ENCODE measurements at places on chromosomes 5 and 9.

DNA sequence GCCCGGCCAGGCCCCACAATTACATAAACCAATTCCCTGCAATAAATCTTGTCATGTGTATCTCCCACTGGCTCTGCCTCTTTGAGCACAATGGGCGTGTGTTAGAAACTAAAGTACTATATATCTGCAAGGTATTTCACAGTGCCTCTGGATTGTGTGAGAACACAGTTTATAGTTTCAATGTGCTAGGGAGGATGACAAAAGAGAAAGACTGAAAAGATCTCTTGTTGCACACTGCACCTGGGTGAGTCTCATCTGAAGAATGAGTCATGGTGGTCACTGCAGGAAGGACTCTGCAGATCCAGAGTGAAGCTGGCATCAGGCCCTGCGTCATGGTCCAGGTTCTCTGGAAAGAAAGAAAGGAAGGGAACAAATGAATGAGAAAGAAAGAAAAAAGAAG lies 20.7 kb upstream of the CTSV start:
- no peak for DNase-seq

- no peak for DNase-seq
Observed at GRCh38 chr9:70255486-70255885, 3.3 kb upstream of the SMC5 start.

DNA sequence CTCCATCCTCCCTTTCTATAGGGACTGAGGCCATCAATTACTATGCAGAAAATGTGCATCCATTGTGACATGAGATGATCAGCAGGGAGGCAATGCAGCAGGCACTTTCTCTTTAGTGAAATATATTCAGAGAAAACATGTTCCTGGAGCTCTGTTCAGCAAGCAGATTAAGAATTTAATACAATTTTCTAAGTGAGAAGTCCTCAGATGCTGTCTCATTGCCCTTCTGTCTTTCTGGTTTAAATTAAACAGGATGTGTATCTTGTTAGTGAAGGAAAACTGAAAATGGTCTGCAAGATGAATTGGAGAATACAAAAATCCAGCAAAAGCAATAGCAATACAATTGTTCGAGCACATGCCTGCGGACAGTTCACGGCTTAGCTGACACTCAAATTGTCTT lies 445.8 kb upstream of the RIOK2 start:
- no peak for DNase-seq

DNA sequence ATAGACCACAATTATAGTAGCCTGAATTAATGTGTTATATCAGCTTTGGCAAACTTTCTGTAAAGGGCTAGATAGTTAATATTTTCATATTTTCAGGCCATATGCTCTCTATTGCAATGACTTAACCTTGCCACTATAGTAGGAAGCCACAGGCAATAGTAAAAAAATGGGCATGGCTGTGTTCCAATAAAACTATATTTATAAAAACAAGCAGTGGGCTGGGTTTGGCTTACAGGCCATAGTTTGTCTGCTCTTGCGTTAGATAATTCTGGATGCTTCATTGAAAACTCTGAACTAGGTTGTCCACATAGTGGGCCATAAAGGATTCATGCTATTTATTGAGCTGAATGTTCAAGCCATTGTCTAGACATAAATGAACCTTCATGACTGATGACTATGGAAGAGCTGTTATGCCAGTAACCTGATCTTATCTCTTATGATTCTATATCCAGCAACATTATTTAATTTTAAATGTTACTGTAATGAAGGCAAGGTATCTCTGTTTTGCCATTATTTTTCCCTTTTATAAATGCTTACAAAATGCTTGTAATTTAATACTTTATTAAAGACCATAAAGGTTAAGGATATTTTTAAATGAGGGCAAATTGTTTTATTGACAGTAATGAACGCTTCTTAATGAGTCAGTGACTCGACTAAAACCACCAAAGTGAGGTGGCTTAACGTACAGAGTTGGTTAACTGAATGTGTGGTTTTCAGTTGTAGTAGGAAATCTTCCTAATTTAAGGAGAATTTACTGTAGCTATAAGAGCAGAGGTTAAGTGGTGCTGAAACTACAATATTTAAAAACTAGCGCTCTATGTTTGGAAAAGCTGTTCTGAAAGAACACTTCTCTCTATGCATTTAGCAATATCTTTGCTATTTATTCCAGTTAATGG lies 560.6 kb downstream of the PRR16 start:
- no peak for DNase-seq

GRCh38 chr9:92600462-92601261 lies 64.9 kb upstream of the ECM2 start:
- no peak for DNase-seq

DNA sequence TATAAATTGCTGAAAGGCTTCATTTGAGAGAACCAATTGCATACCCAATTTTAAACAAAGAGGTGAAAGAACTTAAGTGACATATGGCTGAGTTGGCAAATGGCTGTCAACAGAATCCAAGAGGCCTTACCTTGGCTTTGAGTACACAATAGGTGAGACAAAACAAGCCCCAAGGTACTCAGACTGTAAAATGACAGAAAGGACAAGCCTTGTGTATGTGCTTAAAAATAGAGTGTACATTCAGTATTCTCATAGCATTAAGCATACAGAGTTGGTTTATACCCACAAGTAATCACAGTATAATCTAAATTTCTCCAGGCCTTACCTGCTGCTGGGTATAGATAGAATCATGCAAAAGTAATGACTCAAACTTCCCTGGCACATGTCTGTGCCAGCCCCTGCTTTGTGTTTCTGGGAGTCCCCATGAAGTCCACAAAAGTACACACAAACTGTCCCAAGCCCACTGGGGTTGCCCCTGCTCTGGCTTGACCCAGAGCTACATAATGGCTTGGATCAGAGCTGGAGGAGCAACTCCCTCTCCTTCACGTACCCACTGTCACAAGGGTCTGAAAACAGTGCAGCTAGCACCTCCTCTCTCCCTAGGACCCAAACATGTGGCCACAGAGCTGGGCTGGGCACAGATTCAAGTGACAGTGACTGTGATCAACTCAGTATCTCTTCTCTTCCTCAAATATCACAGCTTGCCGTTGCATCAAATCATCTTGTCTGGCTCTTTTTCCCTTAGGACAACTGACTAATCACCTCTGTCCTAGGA lies 250.8 kb downstream of the ENC1 start:
- DNase-seq: no peak

DNA sequence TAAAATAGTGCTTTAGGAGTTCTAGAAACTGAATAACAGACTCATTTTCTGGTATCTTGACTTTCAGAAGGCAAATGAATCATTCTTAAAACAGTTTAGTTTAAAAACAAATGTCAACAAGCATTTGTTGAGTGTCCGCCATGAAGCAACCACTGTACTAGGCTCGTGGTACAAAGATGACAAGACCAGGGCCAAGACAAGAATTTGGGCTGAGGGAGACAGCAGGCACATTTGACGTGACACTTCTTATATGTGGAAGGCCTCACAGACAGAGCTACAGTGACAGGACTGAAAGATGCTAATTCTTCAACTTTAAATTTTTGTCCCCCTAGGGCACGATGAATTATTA lies 14.4 kb upstream of the ZNF131 start:
- no peak for DNase-seq

DNA sequence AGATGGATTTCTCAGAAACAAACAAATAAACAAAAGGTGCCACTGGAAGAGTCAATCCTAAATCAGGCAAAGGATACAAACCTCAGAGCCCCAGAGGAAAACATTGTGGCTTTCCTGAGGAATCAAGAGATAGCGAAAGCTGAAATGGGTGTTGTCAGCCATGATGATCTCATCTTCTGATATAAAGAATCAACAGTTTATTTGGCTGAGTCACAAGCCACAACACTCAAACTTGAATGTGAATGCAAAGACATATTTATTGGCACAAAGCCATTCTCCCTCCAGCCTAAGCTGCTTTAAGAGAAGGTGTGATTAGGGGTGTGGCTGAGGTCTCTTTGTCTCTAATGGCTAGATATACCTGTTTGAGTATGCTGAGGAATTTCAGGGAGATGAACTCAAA lies 73.3 kb upstream of the NREP start:
- no peak for DNase-seq

DNA sequence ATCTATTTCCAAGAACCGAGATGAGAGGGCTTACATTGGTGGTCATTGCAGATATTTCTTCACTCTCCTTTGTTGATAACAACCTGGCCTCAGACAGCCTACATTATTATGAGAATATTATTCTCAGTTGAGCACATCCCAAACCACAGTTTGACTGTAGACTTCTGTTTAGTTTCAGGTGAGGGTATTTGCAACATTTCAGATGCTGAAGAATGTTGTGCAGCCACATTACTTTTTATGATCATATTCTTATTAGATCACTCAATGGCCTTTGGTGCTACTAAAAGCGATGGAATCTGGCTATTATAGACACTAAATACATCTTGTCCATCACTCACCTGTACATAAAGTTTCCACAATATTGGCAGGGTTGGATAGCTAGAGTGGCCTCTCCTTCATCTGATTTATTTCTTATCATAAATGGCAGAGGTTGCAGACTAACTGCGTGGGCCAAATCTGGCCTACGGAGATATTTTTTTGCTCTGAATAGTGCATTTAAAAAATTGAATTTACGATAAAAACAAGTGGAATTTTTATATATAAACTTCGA lies 26.2 kb upstream of the RICTOR start:
- DNase-seq: no peak

DNA sequence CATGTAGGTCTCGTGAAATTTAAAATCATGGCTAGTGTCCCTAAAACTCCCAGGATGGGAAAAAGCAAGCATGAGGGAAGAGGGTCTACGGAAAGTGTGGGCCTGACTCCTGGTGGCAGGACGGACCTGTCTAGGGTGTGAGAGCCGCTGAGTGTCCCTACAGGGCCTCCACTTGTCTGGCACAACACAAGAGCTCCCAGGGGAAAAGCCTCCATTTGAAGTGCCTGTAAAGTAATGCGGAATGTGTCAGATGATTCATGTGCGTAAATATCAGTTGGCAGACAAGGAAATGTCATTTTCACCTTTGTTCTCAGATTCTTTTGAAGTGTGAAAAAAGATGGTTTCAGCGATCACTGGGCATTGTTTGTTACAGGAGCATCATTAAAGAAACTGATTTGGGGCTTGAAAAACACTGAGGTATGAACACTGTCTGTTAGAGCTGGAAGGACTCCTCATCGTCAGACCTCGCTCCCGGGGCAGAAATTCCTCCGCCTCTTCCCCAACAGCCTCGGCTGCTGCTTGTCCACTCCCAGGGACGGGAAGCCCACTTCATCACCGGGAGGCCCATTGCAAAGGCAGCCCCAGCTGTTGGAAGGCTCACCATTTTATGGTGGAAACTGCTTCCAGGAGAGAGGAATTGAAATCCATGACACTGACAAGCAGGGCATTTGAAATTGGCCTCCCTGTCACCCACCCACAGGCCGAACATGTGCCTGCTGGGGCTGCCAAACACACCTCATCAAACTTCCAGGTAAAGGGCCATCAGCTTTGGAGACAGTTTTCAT lies 240.8 kb downstream of the FSTL4 start:
- no peak for DNase-seq

DNA sequence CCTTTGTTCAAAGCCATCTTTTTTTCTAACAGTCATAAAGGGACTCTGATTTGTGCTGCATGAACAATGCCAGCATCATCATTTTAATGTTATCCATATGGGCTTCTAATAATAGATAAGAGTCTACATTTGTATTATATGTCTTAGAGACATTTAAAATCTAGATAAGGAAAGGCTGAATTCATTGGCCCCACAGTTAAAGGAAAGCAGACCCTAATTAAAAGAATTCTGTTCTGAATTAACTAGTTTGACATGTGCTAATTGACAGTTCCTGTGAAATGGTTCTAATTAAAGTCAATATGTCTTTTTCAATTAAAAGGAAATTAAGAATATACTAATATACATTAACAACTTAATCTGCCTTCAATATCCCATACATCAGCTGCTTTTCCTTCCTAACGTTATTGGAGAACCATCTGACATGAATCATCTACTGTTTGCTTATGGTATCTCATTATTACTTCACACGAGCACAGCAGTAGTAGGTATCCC lies 104.7 kb downstream of the NR2F1-AS1 start:
- no peak for DNase-seq

- no peak for DNase-seq
Observed at GRCh38 chr5:110638970-110639902, 87.2 kb downstream of the TMEM232 start.

GRCh38 chr9:843427-843785 lies 1.9 kb downstream of the DMRT1 start:
- no peak for DNase-seq

DNA sequence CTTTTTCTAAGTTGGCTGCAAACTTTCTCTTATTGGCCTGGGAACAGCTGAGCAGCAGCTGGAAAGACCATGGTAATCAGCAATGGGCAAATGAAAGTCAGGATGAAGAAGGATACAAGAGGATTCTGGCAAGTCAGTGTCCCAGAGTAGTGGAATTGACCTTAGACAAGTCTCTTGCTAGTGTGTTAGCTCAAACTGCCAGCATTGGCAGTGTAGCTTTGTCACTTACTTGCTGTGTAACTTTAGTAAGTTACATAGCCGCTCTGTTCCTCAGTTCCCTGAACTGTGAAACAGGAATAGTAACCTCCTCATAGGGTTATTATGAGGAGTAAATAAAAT lies 3.6 kb downstream of the ALDH1A1 start:
- no peak for DNase-seq

DNA sequence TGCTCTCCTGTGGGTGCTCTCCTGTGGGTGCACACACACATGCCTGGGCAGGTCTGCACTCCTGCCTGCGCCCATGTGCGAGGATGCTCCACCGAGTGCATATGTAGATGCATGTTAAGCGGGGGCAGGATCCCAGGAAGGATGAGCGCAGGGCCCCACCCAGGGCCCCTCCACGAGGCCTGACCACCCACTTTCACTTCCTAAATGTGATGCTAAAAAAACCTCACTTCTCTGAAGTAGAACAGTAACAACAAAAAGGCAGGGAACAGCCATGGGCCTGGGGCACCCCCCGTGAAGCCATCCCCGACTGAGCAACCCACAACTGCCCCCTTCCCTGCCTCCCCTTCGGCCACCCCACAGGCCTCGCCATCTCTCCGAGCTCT lies 48.2 kb upstream of the SARDH start:
- DNase-seq: no peak

DNA sequence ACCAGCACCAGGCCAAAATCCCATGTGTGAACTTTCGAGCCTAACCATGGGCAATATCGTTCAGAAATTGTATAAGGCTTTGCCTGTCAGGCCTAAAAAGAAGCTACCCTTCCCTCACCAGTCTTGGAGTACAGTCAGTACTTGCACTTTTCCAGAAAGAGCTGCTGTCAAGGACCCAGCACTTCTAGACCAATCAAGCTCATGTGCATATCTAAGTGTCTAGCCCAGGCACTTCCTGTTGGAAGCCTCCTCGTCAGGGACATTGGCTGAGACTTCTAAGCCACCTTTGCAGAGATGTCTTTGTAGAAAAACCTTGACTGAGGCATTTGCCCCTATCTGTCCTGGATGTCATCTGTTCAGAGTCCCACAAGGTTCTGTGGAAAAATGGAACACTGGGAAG lies 1930.5 kb downstream of the EFNA5 start:
- DNase-seq: no peak
